ENCODE measurements at places on chromosomes 11 and 22.

- DNase-seq = no peak
These were observed 2.5 kb upstream of the ADM start for GRCh38 chr11:10302359-10302743.

GRCh38 chr11:60830478-60831142, 11.3 kb upstream of the CCDC86 start:
- no peak for DNase-seq

DNA sequence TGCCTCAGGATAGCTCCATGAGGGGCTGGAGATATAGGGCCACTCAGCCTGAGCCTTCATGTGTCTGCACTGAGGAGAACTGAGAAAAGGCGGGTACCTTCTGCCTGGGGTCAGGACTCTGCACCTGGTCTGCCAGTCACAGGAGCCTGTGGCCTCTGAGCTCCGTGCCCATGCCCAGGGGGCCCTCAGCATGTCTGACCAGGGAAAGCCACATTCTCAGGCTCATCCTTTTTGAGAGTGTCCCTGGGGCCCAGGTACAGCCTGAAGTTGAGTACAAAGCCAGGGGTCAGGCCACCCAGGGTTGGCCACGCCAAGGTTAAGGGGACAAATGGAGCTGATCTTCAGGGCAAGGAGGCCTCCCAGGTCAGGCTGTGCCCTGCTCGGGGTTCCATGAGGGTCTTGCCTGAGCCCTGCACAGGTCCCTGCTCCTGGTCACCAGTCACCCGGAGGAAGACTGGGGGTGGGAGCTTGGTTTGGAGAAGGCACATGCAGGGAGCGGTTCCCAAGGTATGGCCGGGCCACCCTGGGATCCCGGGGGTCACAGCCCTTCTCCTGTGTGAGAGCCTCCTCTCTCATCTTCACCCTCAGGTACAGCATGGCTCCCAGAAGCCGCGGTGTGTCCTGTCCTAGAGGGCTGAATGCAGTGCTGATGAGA, 6.0 kb downstream of the DENND6B start:
- no peak for DNase-seq

DNA sequence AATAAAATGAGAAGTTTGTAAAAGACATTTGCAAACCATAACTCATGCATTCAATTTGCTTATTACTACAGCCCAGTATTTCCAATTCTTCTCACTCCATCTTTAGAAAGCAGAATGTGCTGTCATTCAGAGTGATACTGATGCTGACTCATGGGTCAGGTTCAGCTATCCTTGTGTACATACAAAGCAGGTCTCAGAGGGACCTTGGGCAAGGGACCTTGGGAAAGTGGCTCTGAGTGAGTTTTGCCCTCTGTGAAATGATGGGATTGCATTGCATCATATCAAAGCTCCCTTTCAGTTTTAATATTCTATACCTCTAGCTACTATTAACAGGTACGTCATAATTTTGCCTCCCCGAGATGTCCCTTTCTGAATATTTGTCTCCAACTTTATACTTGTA, 848.7 kb downstream of the OPCML start:
- no peak for DNase-seq

DNA sequence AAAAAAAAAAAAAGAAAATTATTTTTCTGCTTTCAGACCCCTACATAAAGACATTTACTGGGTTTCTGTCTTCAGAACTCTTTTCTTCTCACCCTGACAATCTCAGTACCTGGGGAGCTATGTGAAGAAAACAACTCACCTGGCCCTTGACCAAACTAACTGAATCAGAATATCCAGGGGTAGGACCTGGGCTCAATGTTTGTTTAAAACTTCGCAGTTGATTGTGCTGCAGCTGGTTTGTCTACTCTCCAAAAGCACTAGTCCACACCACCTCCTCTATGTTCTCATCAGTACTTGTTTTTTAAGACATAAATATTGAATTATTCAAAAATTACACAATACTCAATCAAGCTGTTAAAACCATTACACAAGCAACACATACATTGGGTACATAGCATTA, 34.8 kb downstream of the EIF3F start:
- DNase-seq = no peak

DNA sequence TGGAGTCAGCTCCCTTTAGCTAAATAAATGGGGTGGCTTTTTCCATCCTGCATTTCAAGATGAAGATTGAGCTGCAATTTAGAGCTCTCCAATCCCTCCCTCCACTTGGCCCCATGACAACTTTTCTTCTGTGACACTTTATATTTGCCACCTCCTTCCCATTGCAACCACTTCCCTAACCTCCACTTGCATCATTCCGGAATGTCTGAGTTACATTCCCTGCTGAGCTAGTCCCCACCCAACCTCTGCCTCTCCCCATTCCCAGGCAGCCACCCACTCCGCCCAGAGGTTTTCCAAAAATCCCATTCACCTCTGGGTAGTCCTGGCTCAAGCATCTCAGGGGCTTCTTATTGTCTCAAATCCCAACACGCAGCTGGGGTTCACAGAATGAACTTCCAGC, 24.7 kb downstream of the PC start:
- no peak for DNase-seq

GRCh38 chr11:78773077-78773476, 198.4 kb upstream of the NARS2 start:
- DNase-seq = no peak

- DNase-seq = no peak
These were observed 242.3 kb upstream of the B3GAT1 start for GRCh38 chr11:134654161-134654915.
